ENCODE measurements at places on chromosomes 3 and 15. TPM values are rescaled to one million over a fixed set of nuclear protein-coding genes. Genes with fewer than 3 reads are reported as not detected.

Gene SMAD6
- total RNA-seq, result 6.3 TPM

Gene CMTM8
- 4.7 TPM for total RNA-seq

Gene GP5
- total RNA-seq, result 0.38 TPM

Gene CFAP161
- total RNA-seq, result 0.88 TPM

Gene CD80
- not detected for total RNA-seq

Gene LRRC31
- not detected for total RNA-seq

Gene CA12
- 126 TPM for total RNA-seq

Gene SNX33
- 28.2 TPM for total RNA-seq

Gene RAD51
- total RNA-seq, result 8.5 TPM

Gene PLSCR2
- total RNA-seq, result not detected
